Amniotic stem cell (primary cell): ENCODE measurements at places on chromosomes 3 and 15.

GRCh38 chr15:93178371-93178770, 89.4 kb upstream of the RGMA start:
- DNase-seq: no peak

GRCh38 chr15:85313339-85313738, 67.1 kb upstream of the AKAP13 start:
- DNase-seq: no peak

DNA sequence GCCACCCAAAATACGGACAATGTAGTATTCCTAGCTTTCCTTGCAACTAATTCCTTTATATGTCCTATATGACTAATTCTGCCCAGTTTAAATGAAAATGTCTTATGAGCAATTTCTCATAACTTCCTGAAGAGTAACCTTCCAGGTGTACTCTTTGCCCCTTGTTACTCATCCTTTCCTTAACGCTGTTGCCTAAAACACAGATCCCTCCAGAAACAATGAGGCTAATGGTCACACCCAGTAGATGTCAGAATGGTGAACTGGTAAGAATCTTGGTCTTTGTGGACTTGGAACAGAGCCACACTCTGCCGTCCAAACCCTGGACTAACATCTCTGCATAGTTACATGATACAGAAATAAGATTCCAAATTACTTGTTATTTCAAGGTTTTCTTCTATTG, 497.9 kb downstream of the IGSF11 start:
- DNase-seq: no peak

DNA sequence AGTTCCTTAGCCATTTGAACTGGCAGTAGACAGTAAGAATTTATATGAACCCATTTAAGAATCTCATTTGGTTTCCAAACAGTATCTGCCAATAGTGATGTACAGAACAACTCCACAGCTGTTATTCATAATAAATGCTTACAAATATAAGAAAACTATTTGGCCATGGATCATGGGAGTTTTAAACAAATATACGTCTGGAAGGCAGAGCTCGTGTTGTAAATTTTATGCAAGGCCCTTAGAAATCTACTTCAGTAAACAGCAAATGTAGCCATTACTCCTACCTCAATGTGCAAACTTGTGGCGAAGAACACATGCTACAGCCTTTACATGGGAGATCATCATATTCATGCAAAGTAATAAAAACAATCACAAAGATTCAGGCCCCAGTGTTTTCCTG, 65.3 kb upstream of the NANOGP8 start:
- no peak for DNase-seq

- no peak for DNase-seq
Measured at GRCh38 chr3:3664935-3665334, 134.3 kb upstream of the LRRN1 start.

- no peak for DNase-seq
Measured at GRCh38 chr3:184236033-184236410, 6.6 kb downstream of the VWA5B2 start.

DNA sequence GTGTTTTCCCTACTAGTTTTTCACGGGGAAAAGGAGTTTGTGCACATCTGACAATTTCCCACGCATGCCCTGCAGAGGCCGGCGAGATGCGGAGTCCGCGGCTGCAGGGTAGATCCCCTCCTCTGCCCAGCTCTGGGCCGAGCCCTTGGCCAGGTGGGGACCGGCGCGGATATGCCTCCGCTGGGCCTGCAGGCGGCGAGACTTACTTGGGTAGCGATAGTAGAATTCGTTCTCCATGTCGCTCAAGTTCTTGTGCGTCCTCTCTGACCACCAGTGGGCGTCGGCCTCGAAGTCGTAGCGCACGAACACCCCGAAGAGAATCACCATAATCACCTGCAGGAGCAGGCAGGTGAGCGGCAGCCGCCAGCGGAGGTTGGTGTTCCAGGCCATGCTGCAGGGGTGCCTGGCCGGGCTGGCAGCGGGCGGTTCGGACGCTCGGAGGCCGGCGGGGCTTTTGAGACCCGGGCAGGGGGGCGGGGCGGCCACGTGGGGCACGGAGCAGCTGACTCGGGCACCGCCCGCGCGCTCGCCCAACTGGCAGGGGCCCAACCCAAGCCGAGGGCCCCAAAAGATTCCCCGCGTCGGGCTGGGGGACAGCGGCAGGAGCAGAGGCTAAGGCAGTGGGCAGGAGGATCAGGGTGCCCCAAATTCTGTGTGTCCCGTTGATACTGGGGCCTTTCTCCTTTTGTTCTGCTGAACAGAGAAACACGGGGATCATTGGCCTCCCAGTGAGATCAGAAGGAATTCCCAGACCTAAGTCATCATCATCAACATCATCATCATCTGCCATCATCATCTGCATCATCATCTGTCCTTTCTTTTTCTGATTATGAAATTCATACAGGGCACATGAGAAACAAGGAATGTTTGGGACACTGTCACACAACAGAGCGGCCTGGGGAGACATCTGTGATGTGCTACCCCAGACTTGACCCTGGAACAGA, at the start of gene RHCG:
TSS of gene RHCG (minus strand) at position 429 of the 944 bp plus-strand sequence. CDS start at position 390, 39 bp downstream.
- no peak for DNase-seq

DNA sequence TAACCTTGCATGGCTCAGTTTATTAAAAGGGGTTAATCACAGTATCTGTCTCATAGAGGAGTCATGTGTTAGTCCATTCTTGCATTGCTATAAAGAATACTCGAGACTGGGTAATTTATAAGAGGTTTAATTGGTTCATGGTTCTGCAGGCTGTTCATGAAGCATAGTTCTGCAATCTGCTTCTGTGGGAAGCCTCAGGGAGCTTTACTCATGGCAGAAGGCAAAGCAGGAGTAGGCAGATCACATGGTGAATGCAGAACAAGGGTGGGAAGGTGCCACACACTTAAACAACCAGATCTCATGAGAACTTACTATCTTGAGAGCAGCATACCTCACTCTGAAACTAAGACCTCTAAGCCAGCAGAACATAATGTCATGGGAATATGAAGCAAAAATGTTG, 42.2 kb upstream of the PTX3 start:
- DNase-seq: no peak
